Activated CD4-positive, alpha-beta T cell treated with anti-CD3 and anti-CD28 coated beads for 36 hours (primary cell): ENCODE measurements at places on chromosomes 7 and 10. TPM values are rescaled to one million over a fixed set of nuclear protein-coding genes. Genes with fewer than 3 reads are reported as not detected.

- no peak overlapping the region for H3K27ac ChIP-seq
- DNase-seq, result no peak
- H3K4me1 ChIP-seq, result no peaks in the 10 kb centered on the region
- no peaks in the 10 kb centered on the region for H3K36me3 ChIP-seq
- H3K4me3 ChIP-seq, result no peak overlapping the region
Measured at GRCh38 chr7:79286181-79286580, 167.3 kb downstream of the MAGI2 start.

ACTL6B gene
- not detected for total RNA-seq

DNA sequence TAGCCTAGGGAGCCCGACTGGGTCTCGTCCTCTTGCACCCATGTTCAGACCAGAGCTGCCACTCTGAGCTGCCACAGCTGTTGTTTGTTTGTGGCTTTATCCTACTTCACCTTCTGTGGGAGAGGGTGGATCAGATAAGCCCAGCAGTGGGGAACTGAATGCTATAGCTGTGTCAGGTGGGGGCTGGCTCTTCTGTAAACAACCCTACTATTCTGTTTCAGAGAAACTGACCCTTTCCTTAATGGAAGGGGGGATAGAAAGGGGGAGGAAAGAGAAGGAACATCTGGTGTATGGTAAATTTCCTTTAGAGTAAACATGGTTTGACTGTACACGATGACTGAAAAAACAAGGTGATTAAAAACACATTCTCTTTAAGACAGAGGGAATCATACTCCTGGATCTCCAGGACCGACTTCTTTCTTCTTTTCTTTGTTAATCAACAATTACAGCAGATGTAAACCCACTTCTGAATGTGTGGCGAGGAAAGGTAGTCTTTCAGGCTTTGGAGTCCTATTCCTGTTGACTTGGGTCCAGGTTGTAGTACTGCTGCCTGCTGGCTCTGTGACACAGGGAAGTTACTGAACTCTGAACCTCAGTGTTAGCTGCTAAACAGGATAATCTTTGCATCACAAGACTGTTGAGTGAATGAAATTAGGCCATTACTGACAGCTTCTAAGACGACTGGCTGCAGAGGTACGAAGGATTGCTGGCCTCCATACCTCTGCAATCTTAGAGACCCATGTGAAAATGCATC lies 6.0 kb downstream of the PRXL2A start:
- DNase-seq, result no peak
- H3K36me3 ChIP-seq, result no peaks in the 10 kb centered on the region
- no peak overlapping the region for H3K27ac ChIP-seq
- H3K27me3 ChIP-seq, result no peaks in the 10 kb centered on the region
- peaks cover 35% of the 10 kb centered on the region for H3K4me1 ChIP-seq
- no peak overlapping the region for H3K4me3 ChIP-seq

GRCh38 chr7:149625340-149625946 lies 127.8 kb upstream of the ZNF746 start:
- peak; percentile 82 for DNase-seq
- peaks cover 34% of the 10 kb centered on the region for H3K4me1 ChIP-seq
- no peak overlapping the region for H3K27ac ChIP-seq
- peaks cover 16% of the 10 kb centered on the region for H3K36me3 ChIP-seq
- peak overlapping the region; percentile 80 for H3K4me3 ChIP-seq
- peaks cover 3% of the 10 kb centered on the region for H3K27me3 ChIP-seq

DNA sequence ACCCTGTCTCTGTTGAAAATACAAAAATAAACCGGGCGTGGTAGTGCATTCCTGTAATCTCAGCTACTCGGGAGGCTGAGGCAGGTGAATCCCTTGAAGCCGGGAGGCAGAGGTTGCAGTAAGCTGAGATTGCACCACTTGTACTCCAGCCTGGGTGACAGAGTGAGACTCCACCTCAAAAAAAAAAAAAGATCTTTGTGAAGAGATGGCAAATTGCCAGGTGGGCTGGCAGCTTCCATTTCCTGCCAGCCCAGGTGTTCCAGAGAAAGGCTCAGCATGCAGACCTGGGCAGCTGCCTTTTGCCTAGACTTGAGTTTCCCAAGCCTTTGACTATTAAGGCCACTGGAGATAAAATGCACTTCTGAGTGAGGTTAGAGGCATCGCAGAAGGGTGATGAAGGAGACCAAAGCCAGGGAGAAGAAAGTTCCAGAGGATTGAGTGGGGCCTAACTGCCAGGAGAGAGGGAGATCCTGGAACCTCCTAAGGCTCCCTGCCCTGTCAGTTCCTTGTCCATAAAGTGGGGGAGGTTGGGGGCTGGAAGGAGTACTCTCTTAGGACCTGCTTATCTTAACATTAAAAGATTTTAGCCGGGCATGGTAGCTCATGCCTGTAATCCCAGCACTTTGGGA lies 10.0 kb upstream of the DDIT4 start:
- no peaks in the 10 kb centered on the region for H3K36me3 ChIP-seq
- H3K4me3 ChIP-seq, result peak overlapping the region; percentile 36
- peak overlapping the region; percentile 92 for H3K27ac ChIP-seq
- peaks cover 49% of the 10 kb centered on the region for H3K4me1 ChIP-seq

- H3K4me3 ChIP-seq, result no peak overlapping the region
- H3K27me3 ChIP-seq, result no peaks in the 10 kb centered on the region
- H3K4me1 ChIP-seq, result no peaks in the 10 kb centered on the region
- no peaks in the 10 kb centered on the region for H3K36me3 ChIP-seq
- no peak overlapping the region for H3K27ac ChIP-seq
Measured at GRCh38 chr10:4635883-4636282, 190.1 kb upstream of the AKR1E2 start.

DNA sequence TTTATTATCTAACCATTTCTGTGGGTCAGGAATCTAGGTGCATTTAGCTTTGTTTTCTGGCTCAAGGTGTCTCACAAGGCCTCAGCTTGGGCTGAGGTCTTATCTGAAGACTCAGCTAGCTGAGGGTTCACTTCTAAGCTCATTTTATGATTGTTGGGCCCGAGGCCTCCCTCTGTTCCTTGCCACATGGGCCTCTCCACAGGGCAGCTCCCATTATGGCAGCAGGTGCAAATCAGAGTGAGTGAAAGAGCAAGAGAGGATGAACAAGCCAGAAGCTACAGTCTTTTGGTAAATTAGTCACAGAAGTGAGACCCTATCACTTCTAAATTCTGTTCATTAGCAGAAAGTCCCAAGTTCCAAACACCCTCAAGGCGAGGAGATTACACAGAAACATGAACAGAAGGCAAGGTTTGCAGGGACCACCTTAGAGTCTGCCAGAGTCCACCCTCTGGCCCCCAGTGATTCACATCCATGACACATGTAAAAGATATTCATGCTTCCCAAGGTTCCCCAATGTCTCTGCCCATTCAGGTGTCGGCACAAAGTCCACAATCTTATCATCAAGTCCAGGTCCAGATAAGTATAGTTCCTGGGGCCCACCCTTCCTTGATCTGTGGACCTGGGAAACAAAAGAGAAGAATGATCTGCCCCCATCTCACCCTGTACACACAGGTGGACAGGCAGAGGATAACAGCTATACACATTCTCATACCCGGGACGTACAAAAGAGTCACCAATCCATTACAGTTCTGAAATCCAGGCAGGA lies 23.7 kb downstream of the FIGNL1 start:
- H3K36me3 ChIP-seq, result no peaks in the 10 kb centered on the region
- H3K27ac ChIP-seq, result no peak overlapping the region
- no peaks in the 10 kb centered on the region for H3K27me3 ChIP-seq
- H3K4me1 ChIP-seq, result no peaks in the 10 kb centered on the region
- no peak for DNase-seq

AVL9 gene
- 37.4 TPM for total RNA-seq

CALHM3 gene
- total RNA-seq, result not detected

DNA sequence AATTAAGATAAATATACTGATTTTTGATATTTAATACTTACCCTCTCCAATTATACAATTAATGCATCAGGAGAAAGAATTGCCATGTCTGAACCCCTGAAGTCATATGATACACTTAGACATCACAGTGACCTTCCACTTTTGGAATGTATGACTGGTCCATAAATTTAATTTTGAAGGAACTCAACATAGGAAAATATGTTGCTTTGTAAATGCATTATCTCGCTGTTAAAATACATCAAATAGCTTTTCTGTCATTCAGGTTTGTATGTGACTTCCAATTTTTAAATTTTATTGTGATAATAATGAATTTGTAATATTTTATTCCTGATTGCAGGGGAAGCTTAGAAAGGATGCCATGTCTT lies 631.9 kb upstream of the ANKRD30A start:
- no peak overlapping the region for H3K4me3 ChIP-seq
- DNase-seq, result no peak

GRCh38 chr7:136526408-136527105 lies 341.9 kb upstream of the CHRM2 start:
- no peak overlapping the region for H3K27ac ChIP-seq
- no peak overlapping the region for H3K4me3 ChIP-seq
- H3K4me1 ChIP-seq, result no peaks in the 10 kb centered on the region
- H3K36me3 ChIP-seq, result no peaks in the 10 kb centered on the region
- H3K27me3 ChIP-seq, result no peaks in the 10 kb centered on the region
- no peak for DNase-seq

DNA sequence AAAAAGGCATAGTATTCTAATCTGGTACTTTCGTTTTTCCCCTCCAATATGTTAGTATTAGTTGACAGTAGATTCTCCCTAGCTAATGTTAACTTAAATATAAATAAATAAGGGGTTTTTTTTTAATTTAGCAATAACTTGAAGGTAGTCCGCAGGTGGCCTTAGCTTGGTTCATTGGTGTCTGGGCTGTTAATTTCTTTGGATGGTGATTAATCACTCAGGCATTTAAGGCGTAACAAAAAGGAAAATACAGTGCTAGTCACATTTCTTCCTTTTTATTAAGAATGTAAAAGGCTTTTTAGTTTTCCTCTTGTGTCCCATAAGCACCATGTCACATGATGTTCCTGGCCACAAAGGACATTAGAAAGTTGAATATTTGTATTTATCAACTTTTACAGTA lies 161.0 kb upstream of the POT1 start:
- no peaks in the 10 kb centered on the region for H3K27me3 ChIP-seq
- no peak for DNase-seq
- no peak overlapping the region for H3K27ac ChIP-seq
- H3K4me3 ChIP-seq, result no peak overlapping the region
- H3K36me3 ChIP-seq, result no peaks in the 10 kb centered on the region
- H3K4me1 ChIP-seq, result no peaks in the 10 kb centered on the region
